Glomerular endothelial cell (primary cell): ENCODE measurements at places on chromosomes 2 and 18. TPM values are rescaled to one million over a fixed set of nuclear protein-coding genes. Genes with fewer than 3 reads are reported as not detected.

GRCh38 chr2:132037527-132038178 is 124.1 kb downstream of the ANKRD30BL start:
- DNase-seq, result no peak

- no peak for DNase-seq
Observed at GRCh38 chr2:231642631-231643494, 50.2 kb downstream of the TEX44 start.

GRCh38 chr2:218262237-218262600 is 1.4 kb downstream of the GPBAR1 start:
- DNase-seq, result no peak

GRCh38 chr2:181575024-181575649 is 81.8 kb downstream of the CERKL start:
- DNase-seq, result no peak

GRCh38 chr2:132668189-132668823 is 1.7 kb downstream of the LYPD1 start:
- DNase-seq, result no peak

DNA sequence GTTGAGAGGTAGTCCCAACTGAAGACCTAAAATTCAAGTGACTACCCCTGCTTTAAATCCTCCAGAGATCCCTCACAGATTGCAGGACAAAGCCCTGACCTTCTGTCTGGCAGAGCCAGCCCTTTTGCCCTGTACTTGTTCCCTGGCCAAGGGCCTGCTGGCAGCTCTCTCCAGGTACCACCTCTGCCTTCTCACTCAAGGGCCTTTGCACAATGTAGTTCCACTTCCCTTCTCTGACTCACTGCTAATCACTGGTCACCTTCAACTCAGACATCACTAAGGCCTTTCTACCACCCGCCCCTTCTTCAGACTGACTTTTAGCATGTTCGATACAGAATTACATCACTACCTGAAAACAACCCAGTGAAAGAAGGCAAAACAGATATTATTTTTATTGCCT is 411.0 kb downstream of the TMEM182 start:
- no peak for DNase-seq

GRCh38 chr2:67878743-67879142 is 184.1 kb downstream of the C1D start:
- no peak for DNase-seq

DNA sequence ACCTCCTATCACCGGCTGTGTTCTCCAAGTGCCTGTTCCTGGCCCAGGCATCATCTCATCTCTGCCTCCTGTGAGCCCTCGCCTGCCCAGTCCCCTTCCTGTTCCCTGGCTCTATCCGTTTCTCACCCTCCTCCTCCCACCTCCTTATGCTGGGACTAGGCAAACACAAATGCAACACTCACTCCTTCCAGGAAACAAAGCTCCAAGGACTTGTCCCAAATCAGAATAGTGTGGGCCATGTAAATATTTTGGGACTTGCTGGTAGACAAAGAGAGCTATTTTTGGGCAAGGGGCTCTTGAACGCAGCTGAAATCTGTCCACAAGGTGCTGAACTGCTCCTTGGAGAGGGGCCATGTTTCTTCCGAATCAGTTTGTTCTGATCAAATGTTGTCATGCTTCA is 25.3 kb downstream of the MBP start:
- no peak for DNase-seq

Gene RESP18
- not detected in 2 replicates for total RNA-seq

Gene GALR1
- total RNA-seq, result not detected in 2 replicates
